ENCODE measurements at places on chromosomes 4 and X.

- no peak for ATAC-seq
Observed at GRCh38 chr4:78949735-78950134, 10.5 kb upstream of the PAQR3 start.

DNA sequence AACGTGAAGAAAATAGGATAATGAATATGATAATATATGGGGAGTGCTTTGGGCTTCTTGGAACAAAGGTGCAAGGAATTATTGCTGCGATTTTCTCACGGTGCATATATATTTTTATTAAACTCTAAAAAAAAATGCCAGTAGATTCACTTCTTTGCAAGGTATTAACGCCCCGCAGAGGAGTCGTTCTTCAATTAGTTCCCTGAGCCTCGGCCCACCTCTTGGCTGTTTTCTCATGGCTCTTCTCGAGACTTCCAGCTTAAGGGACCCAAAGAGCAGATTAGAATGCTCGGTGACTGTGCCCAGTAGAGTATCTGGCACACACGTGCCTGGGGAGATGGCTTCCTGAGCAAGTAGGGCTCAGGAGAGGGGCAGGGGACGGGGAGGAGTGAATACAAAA is 367.4 kb downstream of the MID1IP1 start:
- ATAC-seq, result no peak

DNA sequence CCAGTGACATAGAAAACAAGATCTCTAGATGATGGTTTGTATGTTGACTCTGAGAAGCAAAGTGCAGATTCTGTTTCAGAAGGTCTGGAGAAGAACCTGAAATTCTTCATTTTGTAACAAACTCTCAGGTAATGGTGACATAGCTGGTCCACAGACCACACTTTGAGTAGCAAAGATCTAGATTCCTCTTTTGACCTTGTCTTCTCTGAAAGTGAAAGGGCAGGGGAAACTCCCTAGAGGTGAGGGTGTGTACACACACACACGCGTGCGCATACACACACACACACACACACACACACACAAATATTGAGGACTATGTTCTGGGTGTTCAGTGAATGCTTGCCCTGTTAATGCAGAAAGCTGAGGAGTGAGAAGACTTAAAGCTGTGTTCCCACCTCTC is 110.1 kb downstream of the NHSL2 start:
- ATAC-seq, result no peak

DNA sequence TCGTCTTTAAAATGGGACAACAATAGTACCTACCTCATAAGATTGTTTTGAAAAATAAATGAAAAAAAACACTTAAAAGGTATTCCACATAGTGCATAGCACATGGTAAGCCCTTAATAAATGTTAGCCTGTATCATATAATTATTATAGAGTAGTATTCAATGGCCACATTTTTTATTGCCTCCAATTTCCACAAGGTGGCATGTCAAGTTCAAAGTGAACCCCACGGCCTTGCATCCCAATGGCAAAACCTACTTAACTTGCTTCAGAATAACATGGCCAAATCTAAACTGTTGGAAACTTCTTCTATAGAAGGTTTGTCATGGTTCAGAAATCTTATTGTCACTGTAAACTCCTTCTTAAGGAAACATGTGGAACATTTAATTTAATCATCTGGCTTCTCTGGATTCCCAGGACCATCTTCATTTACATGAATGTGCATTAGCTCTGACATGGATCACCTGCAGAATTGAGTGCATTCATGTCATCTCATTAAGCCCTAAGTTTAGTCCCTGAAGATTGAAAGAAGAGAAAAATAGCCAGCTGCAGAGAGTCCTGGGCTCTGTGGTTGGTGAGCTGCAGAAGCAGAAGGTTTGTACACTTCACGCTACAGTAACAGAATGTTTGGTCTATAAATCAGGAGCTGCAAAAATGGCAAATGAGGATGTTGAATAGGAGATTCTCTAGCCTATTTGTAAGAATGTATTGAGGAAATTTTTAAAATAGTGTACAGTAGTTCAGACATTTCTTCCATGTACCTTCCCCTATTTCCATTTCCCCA is 61.0 kb downstream of the ANXA3 start:
- ATAC-seq, result peak; percentile 82

- ATAC-seq, result no peak
Observed at GRCh38 chr4:130419211-130419975, 1323.4 kb downstream of the C4orf33 start.

- no peak for ATAC-seq
Observed at GRCh38 chrX:116384406-116384954, 51.9 kb upstream of the SLC6A14 start.

DNA sequence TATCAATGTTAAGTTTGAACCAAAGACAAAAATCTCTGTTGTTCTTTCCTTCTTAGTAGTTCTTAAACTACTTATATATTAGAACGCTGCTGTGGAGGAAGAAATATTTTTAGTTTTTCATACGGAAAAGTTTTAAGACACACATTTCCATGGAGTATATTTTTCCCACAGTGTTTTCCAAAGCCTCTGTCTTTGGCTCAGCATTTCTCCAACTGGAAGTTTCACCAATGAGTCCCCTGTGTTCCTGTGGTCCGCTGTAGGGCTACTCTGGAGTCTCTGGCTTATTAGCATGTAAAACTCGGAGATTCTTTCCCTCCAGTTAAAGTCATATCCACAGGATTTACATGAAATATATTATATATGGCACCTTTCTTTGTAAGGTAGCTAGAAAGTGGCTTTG is 249.0 kb downstream of the CBR4 start:
- ATAC-seq, result no peak

- ATAC-seq, result no peak
Observed at GRCh38 chr4:56649445-56650261, 31.4 kb downstream of the HOPX start.

DNA sequence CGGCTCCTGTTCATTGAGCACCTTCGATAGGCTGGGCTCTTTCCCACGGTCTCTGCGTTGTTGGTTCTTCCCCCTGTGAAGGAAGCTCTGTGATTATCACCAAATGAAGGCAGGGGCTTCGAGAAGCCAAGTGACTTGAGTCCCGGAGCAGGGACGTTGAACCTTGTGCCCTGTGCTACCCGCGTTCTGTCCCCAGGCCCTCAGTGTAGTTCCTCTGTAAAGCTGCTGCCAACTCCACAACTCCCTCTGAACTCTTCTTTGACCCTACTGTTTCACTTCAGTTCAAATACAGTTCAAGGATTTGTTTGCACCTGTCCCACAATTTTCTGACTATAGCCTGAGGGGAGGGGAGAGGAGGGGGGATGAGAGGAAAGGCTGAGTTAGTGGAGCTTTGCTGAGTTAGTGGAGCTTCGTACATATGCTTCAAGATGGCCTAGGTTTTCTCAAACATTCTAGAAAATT is 635 bp upstream of the PHF8 start:
- no peak for ATAC-seq

DNA sequence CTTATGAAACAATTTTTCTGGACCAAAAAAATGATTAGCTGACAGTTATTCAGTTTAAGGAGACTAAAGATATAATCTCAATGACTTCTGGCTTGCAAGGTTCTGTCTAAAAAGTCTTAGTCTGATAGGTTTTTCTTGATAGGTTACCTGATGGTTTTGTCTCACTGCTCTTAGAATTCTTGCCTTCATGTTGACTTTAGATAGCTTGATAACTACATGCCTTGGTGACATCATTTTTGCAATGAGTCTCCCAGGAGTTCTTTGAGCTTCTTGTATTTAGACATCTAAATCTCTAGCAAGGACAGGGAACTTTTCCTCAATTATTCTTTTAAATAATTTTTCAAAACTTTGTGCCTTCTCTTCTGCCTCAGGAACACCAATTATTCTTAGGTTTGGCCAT is 1965.3 kb downstream of the ARAP2 start:
- no peak for ATAC-seq

All from SK-N-SH treated with all-trans-retinoic acid at 6 μM for 48 hours (cell line).